ENCODE measurements at places on chromosomes 3 and 15.

DNA sequence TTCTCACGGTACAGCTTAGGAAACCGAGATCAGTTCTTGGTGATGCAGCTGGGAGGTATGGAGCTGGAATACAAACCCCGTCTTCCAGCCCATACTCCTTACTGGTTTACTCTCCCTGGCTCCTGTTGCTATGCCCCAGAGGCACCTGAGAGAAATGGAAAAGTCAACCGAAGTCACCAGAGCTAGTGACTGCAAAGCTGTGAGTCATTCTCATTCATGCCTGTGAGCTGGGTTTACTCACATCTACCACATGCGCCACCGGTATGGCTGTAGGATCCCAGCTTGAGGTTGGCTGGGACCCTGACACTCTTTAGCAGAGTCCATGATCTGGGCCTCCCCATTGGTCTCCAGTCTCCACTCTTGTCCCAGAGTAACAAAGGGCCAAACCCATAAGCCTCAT is 111.5 kb upstream of the ETV5 start:
- no peak for DNase-seq

- DNase-seq, result no peak
Measured at GRCh38 chr3:101859882-101860448, 10.7 kb downstream of the NFKBIZ start.

DNA sequence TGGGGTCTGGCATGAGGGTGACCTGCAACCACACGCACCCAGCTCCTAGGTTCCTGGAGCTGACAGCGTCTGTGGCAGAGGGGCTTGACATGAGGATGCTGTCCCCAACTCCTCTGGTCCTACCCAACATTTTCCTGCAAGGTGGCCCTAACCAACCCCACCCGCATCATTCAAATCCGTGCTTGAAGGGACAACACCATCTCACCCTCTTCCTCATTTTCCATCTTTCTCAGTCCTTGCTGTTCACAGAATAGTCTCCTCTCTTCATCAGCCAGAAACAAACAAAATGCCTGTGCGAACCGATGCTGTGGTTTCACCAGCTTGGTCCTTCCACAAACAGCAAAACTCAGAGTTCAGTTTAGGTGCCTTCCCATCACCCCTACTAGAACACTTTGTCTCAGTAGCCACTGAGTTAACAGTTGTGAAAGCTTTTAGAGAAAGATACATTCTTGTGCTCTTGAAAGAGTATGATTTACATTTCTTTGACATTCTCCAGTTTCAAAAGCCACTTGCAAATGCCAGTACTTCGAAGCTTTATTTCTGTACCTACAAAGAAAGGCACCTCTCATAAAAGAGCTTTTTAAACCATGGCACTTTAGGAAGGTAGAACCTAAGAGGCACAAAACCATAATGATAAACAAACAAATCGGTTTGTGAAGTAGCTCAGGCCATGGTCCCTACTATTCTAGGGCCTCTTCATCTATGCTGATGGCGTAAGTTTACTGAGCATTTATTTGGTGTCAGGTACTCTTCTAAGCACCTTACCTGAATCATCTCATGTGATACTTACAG is 360.1 kb downstream of the SHQ1 start:
- no peak for DNase-seq

DNA sequence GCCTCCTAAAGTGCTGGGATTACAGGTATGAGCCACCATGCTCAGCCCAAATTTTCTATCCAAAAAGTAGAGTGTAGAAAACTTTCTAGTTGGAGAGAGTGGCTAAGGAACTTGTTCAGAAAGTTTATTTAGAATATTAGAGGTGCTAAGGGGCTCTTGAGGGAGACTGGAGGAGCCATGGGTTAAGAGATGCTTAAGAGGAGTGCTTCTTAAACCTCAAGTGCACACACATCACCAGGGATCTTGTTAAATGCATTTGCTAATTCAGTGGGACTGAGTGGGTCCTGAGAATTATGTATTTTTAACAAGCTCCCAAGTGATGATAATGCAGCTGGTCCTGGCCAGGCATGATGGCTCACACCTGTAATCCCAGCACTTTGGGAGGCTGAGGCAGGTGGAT is 29.7 kb upstream of the SLMAP start:
- no peak for DNase-seq

DNA sequence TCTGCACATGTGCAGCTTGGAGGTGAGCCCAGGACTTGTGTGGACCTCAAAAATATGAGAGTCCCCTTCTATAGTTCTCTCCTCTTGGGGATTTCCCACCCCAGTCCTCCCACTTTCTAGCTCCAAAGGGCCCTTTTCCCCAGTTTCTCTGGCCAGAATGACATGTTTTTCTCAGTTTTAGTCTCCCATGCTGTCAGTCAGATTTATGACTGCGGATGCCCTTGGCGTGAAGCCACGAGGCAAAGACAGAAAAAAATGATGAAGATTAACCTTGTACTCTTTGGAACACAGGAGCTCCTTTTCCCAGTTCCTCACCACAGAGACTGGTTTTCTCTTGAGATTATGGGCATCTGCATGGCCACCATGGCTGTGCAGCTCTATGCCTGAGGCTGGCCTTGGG is 72.0 kb upstream of the TTBK2 start:
- no peak for DNase-seq

DNA sequence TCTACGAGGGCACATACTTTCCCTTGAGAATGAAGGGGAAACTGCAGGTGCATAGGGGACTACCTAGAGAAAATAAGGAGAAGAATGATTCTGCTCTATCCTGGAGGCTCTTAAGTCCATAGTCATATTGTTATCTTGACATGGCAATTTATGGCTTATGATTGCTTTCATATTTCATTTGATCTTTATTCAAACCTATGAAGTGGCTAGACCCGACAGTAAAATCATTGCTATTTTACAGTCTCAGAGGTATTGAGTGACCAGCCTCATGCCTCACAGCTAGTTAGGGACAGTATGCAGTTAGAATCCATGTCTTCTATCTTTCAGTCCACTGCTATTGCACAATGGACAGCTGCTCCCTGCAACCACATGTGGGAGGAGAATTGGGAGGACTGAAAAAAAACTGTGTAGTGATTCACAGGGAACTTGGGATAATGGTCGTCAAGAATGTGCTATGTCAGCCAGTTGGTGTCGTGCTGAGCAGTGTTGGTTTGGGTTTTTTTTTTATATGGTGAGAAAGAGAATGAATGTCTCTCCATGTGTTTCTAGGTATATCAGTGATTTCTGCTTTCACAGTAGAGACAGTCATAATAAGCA is 63.2 kb upstream of the SPPL2A start:
- DNase-seq, result no peak

DNA sequence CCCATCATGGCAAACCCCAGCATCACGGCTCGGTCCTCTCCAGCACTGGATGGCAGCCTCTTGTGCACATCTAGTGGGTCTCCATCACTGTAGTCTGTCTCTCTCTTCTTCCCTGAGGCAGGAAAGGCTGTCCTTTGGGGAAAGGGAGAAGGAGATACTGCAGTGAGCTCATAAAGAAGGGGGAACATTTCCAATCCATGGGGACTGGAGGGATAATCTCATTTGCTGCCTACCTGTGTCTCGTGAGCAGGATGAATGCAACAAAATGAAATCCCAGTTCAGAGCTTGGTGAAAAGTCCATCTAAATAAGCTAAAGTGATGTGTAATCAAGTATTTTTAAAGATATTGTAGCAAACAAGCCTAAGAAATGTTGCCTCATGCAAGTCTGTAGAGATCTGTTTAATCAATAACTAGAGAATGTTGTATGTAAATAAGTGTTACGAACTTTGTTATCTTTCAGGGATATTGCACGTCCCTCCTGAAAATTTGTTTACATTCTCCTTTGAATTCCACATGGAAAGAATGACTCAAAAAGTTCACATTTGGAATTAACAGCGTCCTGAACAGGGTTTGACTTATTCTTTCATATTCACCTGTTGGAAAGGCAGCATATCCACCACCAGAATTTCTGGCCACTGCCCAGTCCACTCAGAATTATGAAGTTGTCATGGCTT is at the start of gene KCNMB3:
Gene KCNMB3 (minus strand): TSS at position 312 of the 674 bp plus-strand sequence. CDS start 124 bp downstream, at position 188.
- DNase-seq, result no peak

DNA sequence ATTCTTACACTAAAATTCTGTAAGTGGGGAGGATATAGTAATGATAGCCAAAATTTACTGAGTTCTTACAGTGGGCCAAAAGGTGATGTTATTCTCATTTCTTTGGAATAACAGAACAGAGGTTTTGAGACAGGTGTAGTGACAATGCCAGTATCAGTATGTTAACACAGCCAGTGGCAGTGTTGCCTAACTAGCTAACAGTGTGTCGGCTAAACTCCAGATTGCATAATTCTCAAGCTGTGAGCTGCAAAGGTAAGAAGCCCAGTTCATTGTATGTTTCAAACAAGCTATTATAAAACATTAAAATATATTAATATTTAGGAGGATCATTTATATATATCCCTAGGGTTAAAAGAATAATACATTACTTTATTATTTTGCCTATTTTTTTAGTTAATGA is 920 bp downstream of the SLC15A2 start:
- no peak for DNase-seq

GRCh38 chr15:77352887-77353286 is 67.0 kb downstream of the PEAK1 start:
- no peak for DNase-seq

DNA sequence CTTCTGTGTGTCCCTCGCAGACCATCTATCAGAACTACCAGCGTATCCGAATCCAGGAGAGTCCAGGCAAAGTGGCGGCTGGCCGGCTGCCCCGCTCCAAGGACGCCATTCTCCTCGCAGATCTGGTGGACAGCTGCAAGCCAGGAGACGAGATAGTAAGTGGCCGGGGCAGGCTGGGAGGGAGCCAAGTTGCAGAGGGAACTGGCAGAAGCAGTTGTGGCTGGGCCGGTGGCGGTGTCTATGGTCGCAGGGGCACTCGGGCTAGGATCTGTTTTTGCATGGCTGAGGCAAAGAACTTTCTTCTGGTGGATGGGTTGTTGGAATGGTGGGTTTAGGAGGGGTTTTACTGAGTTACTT is 10.1 kb downstream of the MCM2 start:
- no peak for DNase-seq

- DNase-seq, result no peak
Measured at GRCh38 chr3:146502887-146503460, 33.6 kb upstream of the PLSCR2 start.
